ENCODE measurements at places on chromosomes 1 and 21.

GRCh38 chr1:108565512-108565911 is 5.6 kb downstream of the EEIG2 start:
- DNase-seq: no peak

DNA sequence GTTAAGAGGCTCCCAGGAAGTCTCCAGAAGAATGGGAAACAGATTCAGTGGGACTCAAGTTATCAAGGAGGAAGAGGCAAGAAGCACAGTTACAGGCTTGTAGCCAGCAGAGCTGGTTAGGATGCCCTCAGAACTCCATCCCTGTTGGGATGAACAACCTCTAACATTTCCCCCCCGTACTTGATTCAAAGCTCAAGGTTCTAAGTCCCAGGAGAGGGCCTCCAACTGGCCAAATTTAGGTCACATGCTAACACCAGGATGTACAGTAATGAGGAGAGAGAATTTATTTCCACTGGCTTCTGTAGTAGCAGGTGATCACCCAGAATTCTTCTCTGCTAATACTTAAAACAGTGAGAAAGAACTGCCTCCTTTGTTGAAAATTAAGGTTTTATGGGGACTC is 22.3 kb upstream of the HSPA13 start:
- no peak for DNase-seq

GRCh38 chr21:35357041-35357780 is 308.1 kb upstream of the RUNX1 start:
- no peak for DNase-seq

GRCh38 chr1:199082778-199083389 is 444.0 kb downstream of the PTPRC start:
- DNase-seq: no peak

DNA sequence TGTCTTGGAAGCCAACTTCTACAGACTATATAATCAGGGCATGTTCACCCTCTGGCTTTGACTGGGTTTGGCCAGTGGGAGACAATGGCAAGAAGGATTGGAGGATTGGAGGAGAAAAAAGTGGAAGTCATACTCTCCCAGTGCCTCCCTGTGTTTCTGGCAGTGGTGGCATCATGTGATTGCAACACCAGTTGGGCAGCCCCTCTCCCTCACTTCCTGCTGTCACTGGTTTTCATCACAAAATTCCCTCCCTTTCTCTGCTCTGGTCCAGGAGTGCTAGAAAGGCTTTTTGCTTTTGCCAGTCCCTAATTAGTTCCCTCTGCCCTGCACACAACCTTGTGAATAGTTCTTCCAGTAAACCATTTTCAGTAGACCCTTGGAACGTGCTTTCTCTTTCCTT is 3.7 kb upstream of the QSOX1 start:
- no peak for DNase-seq

DNA sequence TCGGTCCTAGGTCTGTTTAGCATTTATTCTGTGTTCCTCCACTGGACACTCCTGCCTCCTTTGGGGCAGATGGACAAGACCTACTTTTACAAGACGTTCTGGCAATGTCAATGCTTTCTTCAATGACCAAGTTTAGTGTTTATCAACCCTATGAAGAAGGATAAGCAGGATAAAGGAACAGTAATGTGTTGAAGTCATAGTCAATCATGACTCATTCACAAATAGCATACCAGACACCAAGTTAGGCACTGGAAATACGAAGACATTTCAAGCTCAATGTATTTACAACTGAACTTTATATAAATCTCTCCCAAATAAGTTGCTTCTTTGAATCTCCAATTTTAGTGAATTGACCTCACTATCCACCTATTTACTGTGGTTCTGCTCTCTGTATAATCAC is 4.8 kb upstream of the SLC35D1 start:
- no peak for DNase-seq

DNA sequence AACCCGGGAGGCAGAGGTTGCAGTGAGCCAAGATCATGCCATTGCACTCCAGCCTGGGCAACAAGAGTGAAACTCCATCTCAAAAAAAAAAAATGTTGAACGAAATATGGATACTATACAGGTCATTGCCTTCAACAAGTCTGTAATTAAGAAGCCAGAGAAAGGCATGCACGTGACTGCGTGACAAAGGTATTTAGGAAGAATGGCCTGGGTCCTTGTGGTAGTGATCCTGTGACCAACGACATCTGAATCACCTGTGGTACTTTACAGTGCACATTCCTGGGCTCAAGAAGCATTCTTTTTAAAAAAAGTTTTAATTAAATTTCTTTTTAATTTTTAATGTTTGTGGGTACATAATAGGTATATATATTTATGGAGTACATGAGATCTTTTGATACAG is 115.0 kb downstream of the GREM2 start:
- DNase-seq: no peak

GRCh38 chr21:44632067-44632466 is 5.1 kb upstream of the KRTAP10-10 start:
- DNase-seq: no peak

DNA sequence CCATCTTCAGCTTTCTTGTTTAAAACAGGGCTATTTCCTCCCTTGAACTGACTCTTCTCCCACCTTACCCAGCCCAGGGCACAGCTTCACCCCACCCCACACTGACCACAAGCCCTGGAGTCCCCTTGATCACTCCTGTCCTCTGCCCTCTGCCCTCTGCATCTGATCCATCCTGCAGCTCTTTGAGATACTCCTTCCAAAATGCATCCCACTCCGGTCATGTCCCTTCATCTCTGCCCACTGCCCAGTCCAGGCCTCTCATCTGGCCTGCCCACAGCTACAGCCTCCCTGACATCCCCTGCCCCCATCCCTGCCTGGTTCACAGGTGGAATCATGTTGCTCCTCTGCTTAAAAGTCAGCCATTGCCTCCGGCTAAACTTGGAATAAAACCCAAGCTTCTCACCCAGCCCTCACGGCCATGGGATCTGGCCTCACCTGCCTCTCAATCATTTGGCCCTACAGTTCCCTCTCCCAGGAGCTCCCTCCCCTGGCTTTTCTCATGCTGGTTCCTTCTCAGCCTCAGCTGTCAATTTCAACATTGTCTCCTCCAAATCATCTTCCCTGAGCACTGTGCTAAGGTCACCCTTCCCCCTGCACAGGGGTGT is 202.0 kb downstream of the MATN1 start:
- DNase-seq: no peak

DNA sequence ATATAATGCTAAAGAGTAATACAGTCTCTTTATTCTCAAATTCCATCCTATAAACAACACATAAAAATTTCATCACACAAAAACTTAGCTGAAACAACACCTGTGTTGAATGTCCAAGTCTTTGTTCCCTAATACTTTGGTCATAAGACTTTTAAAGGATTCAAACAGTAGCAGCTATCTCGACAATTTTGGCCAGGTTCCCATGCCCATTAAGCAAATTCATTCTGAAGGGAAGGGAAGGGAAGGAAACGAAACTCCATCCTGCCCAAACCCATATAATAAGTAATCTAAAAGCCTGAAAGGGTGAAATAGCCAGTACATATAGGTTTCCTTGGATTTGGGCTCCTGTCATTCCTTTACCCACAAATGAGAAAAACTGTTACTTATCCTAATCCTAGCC is 7.5 kb downstream of the IVNS1ABP start:
- no peak for DNase-seq

GRCh38 chr21:44466351-44466954 is 11.1 kb downstream of the LRRC3 start:
- DNase-seq: no peak

DNA sequence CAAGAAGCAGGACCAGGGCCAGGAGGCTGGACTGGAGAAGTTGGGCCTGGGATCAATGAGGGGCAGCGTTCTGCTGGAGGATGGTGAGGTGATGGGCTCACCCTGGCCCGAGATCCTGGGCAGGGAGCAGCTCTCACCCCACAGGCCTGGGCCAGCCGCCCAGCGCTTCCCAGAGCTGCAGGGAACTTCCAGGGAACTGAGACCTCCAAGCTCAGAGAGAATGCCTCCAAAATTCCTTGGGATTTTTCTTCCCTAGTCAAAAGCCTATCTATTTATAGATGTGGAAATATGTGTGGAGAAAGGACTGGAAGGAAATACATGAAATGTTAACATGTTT is 121.2 kb downstream of the SPSB1 start:
- DNase-seq: no peak

DNA sequence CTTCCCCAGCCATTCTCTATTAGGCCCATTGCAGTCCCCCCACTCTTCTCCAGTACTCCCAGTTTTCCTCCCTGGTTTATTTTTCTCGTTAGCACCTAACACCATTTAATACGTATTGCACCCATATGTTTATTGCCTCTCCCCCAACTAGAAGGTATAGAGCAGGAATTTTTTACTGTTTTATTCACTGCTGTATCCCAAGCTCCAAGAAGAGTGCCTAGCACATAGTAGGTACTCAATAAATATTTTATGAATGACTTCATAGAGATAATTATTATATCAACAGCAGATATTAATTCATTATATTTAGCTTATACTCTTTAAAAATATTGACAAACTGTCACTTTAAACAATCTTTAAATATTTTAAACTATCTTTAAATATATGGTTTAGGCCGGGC is 5.7 kb upstream of the ACOT7 start:
- no peak for DNase-seq

- no peak for DNase-seq
Measured at GRCh38 chr1:211697356-211697755, 21.9 kb upstream of the NEK2 start.

DNA sequence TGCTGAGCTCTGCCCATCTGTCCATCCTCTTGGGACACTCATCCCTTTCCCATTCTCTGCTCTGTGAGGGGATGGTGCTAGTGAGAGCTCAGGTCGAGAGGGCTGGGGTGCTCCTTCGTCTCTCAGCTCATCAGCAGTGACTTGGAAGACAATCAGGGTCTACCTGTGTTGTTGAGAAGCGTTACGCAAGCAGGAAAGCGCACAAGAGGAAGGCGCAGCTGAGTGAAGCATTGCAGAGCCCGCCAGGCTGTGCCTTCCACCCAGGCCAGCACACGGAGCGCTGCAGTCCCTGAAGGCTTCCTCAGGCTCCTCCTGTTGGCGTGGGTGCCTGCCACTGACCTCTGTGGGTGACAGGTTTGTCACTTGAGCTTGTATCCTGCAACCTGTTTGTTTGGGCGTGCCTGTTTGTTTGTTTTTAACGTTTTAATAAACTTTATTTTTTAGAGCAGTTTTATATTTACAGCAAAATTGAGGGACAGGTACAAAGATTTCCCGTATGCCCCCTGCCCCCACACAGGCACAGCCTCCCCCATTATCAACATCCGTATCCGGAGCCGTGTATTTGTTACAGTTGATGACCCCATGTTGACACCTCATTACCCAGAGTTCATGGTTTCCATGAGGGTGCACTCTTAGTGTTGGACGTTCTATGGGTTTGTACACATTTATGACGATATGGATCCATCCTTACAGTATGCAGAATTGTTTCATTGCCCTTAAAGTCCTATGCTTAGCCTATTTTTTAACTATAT is 36.7 kb downstream of the ADARB1 start:
- DNase-seq: no peak
